ENCODE measurements at places on chromosomes 12 and 14.

- DNase-seq, result no peak
Measured at GRCh38 chr12:60174941-60175340, 579.1 kb downstream of the SLC16A7 start.

GRCh38 chr12:128818065-128819022, 5.4 kb downstream of the SLC15A4 start:
- DNase-seq, result peak; percentile 56

DNA sequence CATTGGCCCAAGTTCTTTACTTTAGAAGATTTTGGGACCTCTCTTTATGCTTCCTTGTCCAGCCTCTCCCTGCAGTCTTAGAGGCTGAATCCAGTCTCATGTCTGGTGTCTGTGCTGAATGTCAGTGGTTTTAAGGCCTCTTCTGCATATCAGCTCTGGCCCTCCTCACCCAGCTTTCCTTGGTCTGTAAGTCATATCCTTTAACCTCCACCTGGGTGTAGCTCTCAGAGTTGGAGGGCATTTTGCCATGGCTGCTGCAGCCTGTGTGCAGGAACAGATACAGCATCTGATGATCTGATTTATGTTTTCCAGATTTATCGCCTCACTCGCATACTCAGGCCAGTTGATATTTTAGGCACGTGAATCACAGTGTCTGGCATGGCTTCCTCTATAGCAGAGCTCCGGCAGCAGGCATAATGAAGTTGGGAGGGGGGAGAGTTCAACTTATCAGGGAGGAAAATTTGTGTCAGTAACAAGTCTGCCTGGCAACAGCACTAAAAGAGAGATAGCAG, 335.0 kb downstream of the PCNX1 start:
- no peak for DNase-seq

DNA sequence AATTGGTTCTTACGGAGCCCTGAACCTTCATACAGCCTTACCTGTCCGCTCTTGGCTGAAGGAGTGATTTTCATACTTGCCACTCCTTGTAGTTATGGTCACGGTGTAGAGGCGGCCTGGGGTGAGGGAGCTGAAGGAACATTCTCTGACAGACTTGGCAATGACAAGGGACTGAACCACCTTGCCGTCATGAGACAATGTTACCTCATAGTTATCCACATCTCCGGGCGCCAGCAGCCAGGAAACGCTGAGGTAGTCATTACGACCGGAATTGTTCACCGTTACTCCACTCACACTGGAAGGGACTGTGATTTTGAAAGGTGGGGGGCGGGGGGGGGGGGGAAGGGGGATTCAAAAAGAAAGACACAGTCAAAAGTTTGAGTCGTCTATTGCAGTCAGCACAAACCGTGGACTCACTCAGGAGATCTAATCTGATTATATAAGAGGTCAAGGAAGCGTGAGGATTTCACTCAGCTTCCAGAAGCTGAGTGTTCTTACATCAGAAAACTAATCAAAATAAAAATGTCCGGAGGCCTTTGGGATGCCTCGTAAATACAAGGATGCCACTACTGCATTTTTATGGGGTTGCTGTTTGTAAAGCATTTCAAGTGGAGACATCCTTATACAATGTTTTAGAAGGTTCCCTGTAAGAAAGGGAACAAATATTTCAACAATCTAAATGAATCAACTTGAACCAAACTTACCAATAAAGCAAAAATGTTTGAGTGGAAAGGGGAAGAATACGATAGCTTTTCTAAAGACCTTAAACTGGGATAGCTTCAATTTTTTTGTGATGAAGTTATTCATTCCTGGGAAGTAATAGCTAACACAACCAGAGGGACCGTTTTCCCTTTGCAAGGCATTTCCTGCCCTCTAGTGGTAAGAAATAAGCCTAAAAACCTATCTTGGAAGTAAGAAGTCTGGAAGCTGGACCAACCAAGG, 60.6 kb downstream of the PTPRB start:
- no peak for DNase-seq

- no peak for DNase-seq
Measured at GRCh38 chr12:109937371-109937770, 37.3 kb downstream of the TCHP start.

- DNase-seq, result no peak
Measured at GRCh38 chr12:31005944-31006361, 67.7 kb upstream of the DDX11 start.

GRCh38 chr12:70989232-70989631, 68.7 kb upstream of the PTPRR start:
- DNase-seq, result no peak

- DNase-seq, result no peak
Measured at GRCh38 chr14:23548351-23549318, 2.9 kb downstream of the ZFHX2 start.

DNA sequence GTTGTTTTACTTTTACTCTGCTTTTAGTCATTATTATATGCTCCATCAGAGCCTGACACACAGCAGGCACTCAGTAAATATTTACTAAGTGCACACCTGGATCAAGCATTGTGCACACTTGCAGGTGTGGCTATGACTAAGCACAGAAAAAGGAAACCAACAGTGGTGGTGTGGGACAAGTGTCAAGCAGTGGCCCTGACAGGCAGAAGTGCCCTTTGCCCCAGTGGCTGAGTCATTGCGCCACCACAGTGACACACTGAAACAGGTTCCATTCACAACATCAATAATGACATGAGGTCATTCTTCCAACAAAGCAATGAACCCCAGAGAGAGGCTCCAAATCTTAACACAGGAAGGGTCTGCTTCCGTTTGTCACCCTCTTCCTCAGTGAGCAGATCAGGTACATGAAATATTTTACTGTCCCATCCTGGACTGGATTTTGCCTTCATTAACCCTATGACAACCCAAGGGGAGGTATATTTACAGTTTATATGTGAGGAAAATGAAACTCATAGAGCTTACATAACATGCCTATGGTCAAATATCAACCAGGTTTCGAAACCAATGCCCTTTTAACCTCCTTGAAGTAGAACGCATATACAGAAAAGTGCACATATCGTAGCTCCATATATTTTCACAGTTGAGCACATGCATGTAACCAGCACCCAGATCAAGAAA, 82.6 kb upstream of the GTF2A1 start:
- peak; percentile 28 for DNase-seq

DNA sequence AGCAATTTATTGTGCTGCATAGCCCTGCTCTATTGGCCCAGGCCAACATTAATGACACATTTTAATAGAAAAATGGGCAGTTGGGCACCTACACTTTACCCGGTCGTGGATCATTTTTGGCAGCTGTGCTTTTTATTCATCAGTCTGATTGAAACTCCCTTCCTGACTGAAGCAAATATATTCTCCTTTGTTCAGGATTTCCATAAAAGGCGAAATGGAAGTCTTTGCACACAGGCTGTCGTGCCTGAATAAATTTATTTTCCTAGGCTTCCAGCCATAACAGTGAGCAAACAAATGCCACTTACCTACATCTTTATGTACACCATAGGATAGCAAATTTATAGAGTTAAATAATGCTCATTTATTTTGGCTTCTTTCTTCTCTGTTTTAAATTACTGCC, 480.7 kb upstream of the DCN start:
- no peak for DNase-seq

GRCh38 chr14:72452774-72453173, 441.1 kb downstream of the DPF3 start:
- no peak for DNase-seq

GRCh38 chr14:73877790-73878189, 8.9 kb upstream of the ZNF410 start:
- no peak for DNase-seq

DNA sequence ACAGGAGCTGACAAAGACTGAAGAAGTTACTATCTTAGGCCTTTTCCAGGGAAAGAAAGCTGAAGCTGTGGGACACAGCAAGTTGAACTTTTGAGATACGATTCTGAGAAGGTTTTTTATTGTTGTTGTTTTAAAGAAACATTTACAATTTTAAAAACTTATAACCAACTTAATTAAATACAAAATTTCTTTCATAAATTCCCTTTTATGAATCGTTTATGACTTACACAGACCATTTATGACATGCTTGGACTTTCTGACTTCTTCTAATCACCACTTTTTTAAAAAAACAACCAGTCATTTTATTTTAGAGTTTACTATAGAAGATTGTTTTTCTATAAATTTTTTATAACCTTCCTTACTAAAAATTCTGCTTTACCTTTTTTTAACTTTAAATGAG, 68.7 kb downstream of the DHRS2 start:
- DNase-seq, result no peak

GRCh38 chr12:12436831-12437345, 80.0 kb downstream of the BORCS5 start:
- DNase-seq, result no peak

DNA sequence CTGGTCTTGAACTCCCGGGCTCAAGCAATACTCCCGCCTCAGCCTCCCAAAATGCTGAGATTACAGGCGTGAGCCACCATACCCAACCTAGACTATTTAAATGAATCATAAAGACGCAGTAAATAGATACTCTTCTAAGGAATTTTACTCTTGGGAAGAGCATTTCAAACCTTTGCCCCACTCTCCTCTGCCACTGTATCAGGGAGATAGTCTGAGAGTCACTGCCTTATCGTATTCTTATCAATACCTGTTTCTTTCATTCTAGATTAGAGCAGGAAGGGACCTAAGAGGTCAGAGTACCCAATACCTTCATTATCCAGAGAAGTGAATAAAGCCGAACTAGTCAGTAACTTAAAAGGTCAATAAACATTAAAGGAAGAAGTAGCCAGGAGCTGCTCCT, 15.8 kb downstream of the GXYLT1 start:
- DNase-seq, result no peak

- no peak for DNase-seq
Measured at GRCh38 chr12:52662918-52663229, 10.9 kb upstream of the KRT2 start.

GRCh38 chr12:96208801-96209549, 14.8 kb downstream of the ELK3 start:
- peak; percentile 37 for DNase-seq

- DNase-seq, result no peak
Measured at GRCh38 chr12:32532951-32533350, 133.6 kb downstream of the FGD4 start.

GRCh38 chr12:40016980-40017379, 88.9 kb downstream of the SLC2A13 start:
- no peak for DNase-seq

GRCh38 chr14:72906879-72907278, 13.0 kb upstream of the DPF3 start:
- DNase-seq, result no peak

GRCh38 chr12:57547288-57548012, 458 bp upstream of the DCTN2 start:
- DNase-seq, result no peak

DNA sequence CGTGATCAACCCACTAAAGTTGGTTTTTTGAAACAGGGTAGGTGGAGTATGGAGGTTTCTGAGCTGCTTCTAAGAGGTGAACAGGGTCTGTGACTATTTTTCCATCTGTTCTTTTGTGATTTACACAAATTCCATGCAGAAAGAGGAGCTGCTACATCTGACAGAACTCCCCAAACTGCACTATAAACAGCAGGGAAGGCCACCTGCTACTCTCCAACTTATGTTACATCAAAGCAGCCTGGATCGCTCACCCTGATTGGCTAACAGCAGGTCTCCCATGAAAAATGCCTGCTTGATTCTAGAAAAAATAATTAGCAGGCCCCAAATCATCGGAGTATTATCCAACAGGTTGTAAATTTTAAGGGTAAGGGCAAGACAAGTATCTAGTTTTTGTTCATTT, 282.9 kb upstream of the FLRT2 start:
- DNase-seq, result no peak

- DNase-seq, result no peak
Measured at GRCh38 chr14:100735271-100735670, 8.6 kb downstream of the DLK1 start.

- no peak for DNase-seq
Measured at GRCh38 chr12:110557300-110557699, 25.8 kb downstream of the PPTC7 start.

DNA sequence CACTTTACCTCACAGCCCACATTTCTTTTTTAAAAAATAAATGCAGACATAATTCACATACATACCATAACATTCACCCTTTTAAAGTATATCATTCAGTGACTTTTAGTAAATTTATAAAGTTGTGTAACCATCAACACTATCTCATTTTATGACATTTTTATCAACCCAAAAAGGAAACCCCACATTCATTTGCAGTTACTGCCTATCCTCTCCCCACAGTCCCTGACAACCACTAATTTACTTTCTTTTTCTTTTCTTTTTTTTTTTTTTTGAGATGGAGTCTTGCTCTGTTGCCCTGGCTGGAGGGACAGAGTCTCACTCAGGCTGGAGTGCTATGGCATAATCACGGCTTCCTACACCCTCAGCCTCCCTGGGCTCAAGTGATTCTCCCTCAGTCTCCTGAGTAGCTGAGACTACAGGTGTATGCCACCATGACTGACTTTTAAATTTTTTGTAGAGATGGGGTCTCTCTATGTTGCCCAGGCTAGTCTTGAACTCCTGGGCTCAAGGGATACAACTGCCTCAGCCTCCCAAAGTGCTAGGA, 1.5 kb upstream of the EP400 start:
- DNase-seq, result no peak

GRCh38 chr14:45298423-45299117, 45.6 kb upstream of the MIS18BP1 start:
- no peak for DNase-seq

DNA sequence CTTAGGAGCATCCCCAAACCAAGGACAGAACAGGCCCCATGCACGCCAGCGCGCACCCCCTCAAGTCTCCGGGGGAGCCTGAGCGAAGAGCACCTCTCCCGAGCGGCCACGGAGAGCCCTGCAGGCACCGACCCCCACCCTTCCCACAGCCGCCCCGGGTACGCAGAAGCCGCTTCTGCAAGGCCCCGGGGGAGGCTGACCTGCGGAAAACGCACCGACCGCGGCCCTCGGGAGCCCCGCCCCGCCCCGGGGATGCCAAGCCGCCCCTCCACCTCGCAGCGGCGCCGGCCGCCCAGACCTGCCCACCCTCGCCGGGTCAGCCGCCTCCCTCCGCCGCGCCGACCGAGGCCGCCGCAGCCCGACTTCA, 385 bp downstream of the CAPRIN2 start:
- DNase-seq, result no peak

DNA sequence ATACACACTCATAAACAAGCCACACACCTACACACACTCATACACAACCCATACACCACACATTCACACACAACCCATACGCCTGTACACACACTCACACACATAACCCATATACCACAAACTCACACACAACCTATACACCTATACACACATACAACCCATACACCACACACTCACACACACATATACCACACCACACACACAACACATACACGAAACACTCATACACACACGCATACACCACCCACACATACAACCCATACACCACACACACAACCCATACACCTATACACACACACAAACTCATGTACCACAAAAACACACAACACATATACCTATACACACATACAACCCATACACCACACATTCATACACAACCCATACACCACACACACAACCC, 164.3 kb downstream of the TMEM121 start:
- DNase-seq, result no peak

GRCh38 chr14:21068521-21069387, 1.4 kb upstream of the ARHGEF40 start:
- peak; percentile 43 for DNase-seq

- no peak for DNase-seq
Measured at GRCh38 chr14:97331058-97331457, 533.9 kb downstream of the VRK1 start.

- no peak for DNase-seq
Measured at GRCh38 chr14:38124506-38124905, 83.2 kb upstream of the SSTR1 start.

GRCh38 chr12:45324391-45324790, 108.5 kb downstream of the ANO6 start:
- DNase-seq, result no peak
